Stimulated activated CD4-positive, alpha-beta T cell treated with anti-CD3 and anti-CD28 coated beads, Interleukin-1b, Interleukin-23, amount 100 ng/mL, for 1 hour (primary cell): ENCODE measurements at places on chromosomes 2 and 18.

DNA sequence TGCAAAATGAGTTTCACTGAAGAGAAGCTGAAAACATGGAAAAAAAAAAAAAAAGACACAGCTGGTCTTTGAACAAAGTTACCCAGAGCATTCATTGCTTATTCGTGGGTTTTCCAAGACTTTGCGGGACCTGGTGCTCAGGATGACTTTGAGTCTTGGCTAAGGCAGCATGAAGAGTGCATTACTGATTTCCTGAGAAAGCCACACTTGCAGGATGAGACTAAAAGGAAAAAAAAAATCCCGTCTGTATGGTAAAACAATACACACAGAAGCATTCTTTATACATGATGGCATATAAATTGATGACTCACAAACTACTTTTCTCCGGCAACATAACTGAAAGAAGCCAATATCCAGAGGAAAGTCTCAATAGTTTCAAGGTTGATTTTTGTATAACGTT lies 195.4 kb downstream of the SPP2 start:
- no peak for DNase-seq

DNA sequence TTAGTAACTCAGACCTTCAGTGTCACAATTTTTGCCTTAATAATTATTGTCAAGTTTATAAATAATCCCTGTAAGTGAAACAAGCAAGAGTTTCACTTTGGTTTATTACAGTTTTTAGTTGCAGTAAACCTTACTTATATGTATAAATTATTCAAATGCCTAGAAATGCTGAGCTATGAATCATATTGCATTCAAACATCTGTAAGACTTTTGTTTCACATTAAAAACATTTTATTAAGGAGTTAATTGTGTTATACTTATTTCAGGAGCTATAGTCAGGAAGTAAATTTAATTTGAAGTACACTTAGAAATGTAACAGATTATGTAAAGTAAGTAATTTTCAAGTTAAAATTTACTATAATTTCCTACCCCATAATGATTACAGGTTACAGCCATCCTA lies 3.9 kb upstream of the ETAA1 start:
- no peak for DNase-seq

GRCh38 chr2:237500681-237501424 lies 13.8 kb downstream of the MLPH start:
- no peak for DNase-seq

DNA sequence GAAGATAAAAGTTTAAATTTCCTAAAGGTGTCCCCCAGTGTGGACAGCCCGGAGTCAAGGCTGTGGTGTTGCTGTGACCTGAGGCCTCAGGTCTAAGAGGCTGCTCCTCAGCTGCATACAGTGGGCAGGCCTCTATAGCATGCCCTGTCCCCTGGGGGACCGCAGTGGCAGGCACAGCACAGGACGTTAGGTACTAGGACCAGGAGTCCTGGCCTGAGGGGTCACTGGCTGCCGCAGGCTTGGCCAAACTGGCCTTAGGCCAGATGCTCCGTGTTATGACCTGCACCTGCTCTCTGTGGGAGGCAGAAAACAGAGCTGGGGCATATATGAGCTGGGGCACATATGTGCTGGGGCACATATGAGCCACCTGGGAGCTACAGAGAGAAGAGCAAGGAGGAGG lies 21.2 kb upstream of the MAL start:
- DNase-seq = no peak
